ENCODE measurements at places on chromosomes 4 and X. TPM values are rescaled to one million over a fixed set of nuclear protein-coding genes. Genes with fewer than 3 reads are reported as not detected.

GRCh38 chr4:95153182-95153581 is 395.4 kb downstream of the BMPR1B start:
- DNase-seq: no peak

- no peak for DNase-seq
These were observed 29.5 kb upstream of the MTNR1A start for GRCh38 chr4:186584912-186585311.

GRCh38 chr4:123953566-123953965 is 557.0 kb downstream of the SPRY1 start:
- no peak for DNase-seq

DNA sequence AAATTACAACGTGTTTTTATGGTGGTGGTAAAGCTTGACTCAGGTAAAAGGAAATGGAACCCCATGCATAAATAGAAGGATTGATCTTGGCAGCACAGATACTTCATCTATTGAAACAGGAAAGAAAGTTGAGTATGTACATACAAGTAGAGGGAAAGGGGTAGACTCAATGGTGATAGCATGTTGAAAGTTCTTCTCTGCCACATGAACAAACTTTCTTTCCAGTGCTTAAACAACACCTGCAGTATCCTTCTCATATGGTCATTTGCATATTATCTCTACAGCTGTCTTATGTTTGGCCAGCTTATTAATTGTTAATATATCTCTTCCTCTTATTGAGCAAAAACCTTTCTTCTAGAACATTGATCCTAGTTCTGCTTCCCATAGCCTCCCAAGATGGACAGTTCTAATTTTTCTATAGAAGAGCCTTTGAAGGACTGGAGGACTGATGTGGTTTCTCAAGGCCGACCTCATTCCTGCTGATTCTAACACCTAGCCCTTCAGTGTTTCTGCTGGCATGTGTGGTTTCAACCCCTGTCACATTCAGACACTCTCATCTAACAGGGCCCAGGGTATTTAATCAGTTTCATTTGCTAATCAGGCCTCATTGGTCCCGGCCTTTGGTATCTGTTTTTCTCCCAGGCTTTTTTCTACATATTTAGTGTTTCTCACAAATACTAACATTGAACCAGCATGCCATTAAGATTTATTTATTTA is 108.1 kb upstream of the SPRY1 start:
- no peak for DNase-seq

GRCh38 chr4:76681996-76682395 is 215.9 kb downstream of the SOWAHB start:
- no peak for DNase-seq

The DSPP gene
- not detected for total RNA-seq

The SYN1 gene
- total RNA-seq: 416 TPM

The TMEM154 gene
- total RNA-seq: 1.3 TPM

The EREG gene
- total RNA-seq: 0.35 TPM
